Stromal cell of bone marrow (primary cell): ENCODE measurements at places on chromosomes 3 and 15.

GRCh38 chr3:196590279-196590678 lies 21.8 kb downstream of the FBXO45 start:
- no peak for DNase-seq

DNA sequence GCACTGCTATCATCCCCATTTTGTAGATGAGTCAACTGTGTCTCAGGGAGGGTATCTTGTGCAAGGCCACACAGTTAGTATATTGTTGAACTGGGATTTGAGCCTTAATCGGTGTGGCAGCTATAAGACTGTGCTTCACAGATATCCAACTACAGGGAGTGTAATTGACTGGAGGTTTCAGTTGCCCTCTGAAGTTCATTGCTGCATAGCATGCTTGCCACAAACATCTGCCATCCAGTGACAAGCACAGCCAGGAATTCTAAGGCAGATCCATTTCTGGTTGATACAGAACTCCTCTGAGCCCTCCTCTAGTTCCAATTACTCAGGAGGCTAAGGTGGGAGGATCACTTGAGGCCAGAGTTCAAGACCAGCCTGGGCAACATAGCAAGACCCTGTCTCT lies 16.4 kb downstream of the FSD2 start:
- DNase-seq: no peak

DNA sequence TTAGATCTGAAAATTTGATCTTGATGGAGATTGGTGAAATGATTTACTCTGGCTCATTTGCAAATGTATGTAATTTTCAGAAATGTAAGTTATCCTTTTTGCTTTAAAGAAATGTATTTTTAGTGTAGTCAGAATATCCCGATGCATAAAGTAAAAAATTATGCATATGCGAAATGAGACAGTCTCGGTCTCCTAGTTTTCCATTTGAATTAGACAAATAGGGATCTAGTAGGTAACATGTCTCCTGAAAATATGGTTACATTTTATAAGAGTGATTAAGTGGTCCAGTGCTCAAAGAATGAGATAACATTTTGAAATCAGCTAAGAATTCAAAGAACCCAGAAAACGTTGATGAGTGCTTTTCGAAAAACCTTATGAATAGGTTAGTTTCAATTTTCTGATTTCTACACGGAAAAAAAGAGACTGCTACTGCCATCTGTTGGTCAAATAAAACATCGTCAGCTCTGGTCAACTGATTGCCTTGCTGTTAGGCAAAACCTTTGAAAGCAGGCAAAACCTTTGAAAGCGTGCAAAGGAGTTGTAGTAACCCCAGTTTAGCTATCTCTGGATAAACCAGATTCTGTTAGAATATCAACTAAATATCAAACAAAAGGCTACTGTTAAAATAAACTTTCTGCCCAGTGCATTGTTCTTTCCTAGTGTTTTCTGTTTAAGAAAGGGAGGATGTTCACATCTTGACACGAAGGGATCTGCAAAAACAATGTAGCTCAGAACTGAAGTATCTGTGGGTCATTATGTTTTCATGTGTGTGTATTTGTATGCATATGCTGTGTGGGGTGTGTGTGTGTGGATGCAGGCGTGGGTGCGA lies 59.3 kb upstream of the CHMP2B start:
- peak; percentile 45 for DNase-seq

GRCh38 chr3:88248658-88249057 lies 98.9 kb downstream of the C3orf38 start:
- DNase-seq: no peak

GRCh38 chr3:196339493-196340254 lies 1.5 kb upstream of the TM4SF19 start:
- peak; percentile 25 for DNase-seq

DNA sequence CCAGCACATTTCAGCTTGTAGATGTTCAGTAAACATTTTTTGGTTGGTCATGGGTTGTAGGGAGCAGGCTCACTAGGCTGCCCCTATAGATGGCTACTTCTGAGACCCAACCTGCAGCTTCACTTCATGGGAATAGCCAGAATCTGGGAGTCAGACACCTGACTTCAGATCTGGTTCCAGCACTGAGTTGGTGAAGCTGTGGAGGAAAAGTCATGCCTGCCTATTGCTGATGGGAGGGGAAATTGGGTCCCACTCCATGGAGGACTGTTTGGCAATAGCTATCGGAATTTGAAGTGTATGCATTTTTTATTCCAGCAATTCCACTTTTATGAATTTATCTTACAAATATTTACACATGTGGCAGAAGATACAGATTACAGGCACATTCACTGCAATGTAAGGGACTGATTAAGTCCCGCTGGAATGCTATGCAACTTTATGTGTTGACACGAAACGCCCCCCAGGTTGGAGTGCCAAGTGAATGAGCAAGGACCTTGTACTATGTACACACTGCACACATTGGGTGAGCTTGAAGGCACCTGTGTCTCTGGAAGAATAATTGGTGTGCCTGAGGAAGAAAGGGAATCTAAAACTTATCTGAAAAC lies 7.8 kb upstream of the CCR1 start:
- no peak for DNase-seq

DNA sequence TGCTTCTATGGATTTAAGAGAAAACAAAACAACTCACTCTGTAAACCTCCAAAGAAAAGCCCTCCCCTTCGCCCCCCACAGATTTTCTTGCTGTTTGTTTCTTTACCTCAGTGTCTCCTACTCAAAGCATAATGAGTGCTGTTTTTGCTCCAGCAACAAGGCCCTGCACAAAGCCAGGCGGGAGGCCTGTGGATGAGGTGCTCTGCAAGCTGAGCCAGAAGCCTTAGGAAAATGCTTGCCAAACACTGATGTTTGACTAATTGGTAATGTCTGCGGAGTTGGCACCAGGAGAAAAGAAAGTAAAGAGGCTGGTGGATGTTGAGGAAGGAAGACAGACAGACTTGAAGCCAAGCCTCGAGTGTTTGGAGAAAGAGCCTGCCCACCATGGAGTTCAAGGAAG lies 99.7 kb downstream of the RARB start:
- no peak for DNase-seq

DNA sequence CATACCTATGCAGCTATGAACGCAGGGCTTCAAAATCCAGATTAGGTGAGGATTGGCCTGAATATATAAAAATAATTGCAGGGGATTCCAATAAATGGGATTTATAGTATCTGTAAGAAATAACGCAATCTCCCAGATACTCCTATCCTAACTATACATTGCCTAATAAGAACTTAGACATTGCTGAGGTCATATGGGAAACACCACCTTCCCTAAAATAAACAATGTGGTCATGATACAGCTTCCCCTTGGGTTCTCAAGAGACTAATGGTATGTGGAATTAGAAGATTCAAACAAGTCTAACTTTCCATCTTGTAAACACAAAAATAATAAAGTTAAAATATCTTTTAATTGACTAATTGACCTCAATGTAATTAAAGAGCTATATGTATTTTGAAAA lies 28.2 kb downstream of the UBE3A start:
- DNase-seq: no peak

DNA sequence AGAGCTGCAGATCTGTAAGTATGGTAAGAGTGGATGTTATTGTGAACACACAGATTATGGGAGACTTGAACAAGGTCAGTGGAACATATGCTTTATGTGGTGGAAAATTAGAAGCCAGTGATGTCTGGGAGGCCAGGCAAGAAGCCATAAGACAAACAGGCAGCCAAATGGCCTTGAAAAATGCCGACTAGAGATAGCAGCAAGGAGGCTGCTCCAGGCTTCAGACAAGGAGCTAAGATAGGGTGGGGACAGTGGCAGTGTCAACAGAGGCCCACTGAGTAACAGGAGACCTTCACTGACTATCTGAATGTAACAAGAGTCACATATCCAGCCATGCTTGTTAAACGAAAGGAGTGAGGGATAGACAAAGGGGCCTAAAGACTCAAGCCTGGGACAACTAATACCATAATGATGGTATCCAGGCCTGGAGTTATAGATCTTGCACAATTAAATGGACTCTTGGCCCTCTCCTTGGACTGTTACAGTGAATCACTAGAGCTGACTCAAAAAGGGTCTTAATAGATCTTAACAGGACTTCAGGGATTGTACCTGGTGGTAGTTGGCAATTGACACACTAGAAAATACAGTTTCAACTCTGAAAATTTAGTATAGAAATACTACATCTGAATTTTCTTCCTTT lies 50.6 kb downstream of the CFAP20DC start:
- DNase-seq: no peak

DNA sequence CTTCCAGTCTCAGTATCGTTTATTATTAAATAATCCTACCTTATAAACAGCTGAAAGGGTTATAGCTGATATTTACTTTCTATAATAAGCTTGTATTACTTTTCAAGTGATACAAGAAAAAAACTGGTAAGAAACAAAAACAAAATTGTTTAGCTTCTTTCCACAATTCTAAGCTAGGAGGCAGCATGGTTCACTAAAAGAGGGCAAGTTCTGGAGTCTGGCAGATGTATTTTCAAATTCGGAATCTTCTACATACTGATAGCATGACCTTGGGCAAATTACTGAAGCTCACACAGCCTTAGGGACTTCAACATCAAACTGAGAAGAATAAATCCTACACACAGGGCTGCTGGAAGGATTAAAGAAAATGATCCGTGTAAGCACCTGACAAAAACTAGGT lies 15.4 kb downstream of the C15orf62 start:
- DNase-seq: no peak

DNA sequence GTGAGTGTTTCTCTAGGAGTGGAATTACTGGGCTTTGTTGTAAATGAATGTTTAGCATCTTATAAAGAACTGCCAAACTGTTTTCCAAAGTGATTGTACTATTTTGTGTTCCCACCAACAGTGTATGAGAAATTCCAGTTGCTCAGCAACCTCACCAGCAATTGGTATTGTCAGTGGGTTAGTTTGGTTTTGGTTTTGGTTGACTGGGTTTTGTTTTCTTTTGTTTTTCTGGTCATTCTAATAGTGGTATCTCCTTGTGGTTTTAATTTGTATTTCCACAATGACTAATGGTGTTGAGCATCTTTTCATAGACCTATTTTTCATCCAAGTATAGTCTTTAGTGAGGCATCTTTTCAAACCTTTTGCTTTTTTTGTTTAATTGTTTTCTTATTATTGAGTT lies 27.1 kb downstream of the FILIP1L start:
- peak; percentile 78 for DNase-seq

GRCh38 chr3:144270100-144270499 lies 298.5 kb downstream of the DIPK2A start:
- no peak for DNase-seq

- DNase-seq: no peak
These were observed 63.4 kb downstream of the SNRK start for GRCh38 chr3:43349716-43350115.

- DNase-seq: no peak
These were observed 116.5 kb downstream of the ANO10 start for GRCh38 chr3:43505351-43505750.

GRCh38 chr15:35698966-35699575 lies 153.1 kb upstream of the DPH6 start:
- no peak for DNase-seq

DNA sequence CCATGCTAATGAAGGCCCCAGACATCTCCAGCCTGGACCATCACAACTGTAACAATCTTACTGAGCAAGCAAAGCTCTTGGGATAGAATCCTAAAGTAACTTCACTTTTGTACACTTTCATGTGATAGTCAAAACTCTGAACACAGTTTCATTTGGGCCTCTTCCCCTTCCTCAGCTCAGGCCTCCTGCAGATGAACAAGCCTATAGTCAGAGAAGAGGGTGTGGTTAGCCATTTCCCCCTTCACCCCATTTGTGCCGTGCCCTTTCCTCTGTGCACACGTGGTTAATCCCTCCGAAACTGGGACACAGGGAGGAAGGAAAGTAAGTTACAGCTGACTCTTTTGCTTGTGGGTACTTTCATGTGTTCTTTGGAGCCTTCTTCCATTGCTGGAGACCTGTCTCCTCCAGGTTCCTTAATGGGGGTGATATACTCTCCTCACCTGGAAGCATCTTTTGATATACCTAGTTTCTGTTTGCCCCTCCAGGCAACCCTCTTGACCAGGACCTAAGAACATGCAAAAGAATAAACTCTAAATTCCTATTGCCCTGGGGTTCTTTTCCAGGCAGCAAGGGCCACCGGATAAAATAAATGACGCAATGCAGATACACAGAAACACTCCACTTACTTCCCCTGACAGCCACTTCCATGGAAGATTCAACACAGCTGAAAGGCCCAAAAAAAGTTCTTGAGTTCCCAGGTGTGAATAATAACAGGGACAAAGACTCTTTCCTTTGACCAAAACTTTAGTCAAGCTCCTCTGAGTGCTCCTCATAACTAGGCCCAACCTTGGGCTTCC lies 29.6 kb upstream of the CSTA start:
- no peak for DNase-seq

GRCh38 chr3:159879146-159879545 lies 109.5 kb upstream of the IL12A start:
- no peak for DNase-seq

DNA sequence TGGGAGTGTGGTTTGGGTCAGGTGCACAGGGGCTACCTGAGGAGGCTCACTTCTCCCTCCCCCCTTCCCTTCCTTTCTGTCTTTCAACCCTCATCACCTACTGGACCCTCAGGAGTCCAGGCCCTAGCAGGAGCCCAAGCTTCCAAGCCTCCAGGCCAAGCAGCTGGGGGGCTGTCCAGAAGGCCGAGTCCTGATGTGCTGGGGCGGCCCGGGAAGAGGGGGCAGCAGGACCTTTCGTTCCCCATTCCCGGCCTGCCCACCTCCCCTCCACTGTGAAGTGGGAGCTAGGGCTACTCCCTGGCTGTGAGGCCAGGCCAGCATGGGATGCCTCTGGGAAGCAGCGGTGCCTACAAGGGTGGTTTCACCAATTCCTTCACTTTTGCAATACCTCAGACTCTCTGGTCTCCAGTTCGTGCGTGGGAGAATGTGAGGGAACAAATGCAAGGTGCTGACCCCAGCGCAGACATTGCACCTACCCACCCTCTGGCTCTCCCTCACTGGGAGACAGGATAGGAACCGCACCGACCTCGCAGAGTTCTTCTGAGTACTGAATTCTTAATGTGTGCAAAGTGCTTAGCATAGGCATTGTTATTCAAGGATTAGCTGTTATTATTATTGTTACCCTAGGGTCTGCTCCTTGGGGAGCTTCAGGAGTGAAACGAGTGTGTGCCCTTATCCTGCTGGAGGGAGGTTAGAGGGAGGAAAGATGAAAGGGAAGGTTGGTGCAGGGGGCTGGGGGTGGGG lies 2.5 kb downstream of the EPHB3 start:
- no peak for DNase-seq

GRCh38 chr3:58635371-58636285 lies 30.9 kb downstream of the FAM3D start:
- DNase-seq: no peak

DNA sequence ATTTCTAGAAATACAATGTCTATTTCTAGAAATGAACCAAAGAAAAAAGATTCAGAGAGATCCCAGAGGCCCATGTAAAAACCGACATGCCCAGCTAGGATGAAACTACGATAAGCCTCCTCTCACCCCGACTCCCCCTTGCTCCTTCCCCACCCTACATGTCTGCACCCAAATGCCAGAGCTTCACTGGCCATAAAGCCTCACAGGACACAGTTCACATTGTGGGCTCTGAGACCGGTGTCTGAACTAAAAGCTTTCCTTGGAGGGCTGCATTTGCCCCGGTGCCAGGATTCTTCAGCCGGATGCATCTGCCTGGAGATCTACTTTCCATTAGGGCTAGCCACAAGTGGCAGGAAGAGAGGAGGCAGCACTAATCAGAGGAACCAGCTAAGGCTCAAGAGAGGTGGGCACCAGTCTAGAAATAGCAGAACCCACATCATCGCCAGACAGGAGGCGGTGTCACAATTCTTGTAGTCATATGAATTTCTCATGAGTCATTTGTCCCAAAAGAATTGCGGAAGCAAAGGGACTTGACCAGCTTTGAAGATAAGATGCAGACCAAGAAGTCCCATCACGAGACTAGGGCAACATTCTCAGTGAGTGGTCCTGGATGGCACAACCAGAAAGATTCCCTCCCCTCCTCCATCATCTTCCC lies 353.6 kb downstream of the NTRK3 start:
- DNase-seq: peak; percentile 5
